ENCODE measurements at places on chromosomes 2 and 18.

GRCh38 chr2:218028562-218029348 is 26.0 kb upstream of the TNS1 start:
- DNase-seq: no peak

- no peak for DNase-seq
Observed at GRCh38 chr2:236862961-236863728, 222.5 kb upstream of the COPS8 start.

DNA sequence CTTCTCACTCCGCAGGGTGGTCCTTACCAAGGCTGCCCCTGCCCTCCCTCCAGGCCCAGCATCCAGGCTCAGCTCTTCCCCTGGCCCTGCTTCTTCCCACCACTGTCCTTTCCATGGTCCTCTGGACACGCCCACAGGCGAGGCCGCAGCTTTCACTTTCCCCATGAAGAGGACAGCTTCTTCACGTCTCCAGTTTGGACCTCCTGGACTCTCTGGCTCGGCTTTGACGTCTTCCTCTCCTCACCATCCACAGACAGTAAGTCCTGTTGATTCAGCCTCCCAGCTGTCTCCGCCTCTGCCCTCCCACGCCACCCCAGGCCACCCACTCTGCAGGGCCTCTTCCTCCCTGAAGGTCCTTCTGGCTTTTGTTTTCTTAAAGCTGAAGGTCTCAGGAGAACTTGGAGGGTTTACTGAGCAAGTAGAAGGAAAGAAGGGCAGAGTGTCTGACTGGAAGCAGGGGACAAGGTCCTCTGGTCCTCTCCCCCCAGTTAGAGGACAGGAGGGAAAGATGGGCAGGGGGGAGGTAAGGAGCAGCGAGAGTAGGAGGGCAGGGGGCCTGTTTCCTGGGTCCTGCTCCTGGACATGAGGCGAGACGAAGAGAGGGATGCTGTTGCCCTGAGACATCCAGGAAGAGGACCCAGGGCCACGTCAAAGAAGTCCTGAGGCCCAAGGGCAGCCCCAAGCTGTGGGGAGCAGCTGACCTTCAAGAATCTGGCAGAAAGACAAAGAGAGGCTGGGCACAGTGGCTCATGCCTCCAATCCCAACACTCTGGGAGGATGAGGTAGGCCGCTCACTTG is 24.7 kb upstream of the NMUR1 start:
- no peak for DNase-seq

GRCh38 chr2:158489366-158490112 is 32.8 kb downstream of the PKP4 start:
- no peak for DNase-seq

GRCh38 chr2:207150284-207150683 is 15.5 kb downstream of the KLF7 start:
- DNase-seq: no peak

GRCh38 chr2:221485503-221485870 is 86.6 kb downstream of the EPHA4 start:
- no peak for DNase-seq

GRCh38 chr2:44075541-44075940 is 79.8 kb upstream of the LRPPRC start:
- no peak for DNase-seq

- DNase-seq: no peak
Observed at GRCh38 chr2:167122389-167122788, 234.1 kb downstream of the XIRP2 start.
